ENCODE measurements at places on chromosomes 2 and 18.

DNA sequence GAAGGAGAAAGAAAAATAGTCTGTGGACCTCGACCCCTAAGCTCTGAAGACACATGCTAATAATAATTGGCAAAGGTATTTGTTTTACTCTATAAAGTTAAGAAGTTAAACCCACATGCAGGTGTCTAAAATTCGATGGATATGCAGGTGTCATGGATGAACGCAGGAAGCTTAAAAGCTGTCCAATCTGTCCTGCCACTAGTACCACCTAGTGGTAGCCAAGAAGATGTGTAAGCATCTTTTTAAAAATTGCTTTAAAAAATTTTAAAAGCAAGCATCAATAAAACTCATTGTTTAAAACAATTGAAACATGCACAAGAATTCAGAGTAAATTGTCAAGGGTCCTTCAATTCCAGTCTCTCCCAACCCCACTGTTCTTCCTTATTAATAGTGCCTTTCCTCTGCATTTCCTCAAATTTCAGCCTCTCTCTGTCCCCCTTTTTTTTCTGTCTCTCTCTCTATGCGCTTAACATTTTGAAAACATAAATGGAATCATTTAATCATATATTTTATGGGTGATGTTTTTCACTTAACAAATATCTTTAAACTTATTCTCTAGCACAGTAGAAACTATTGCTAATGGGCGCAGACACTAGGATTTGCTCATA, 30.6 kb upstream of the PPP3R1 start:
- no peak for DNase-seq

GRCh38 chr2:29238497-29238896, 123.3 kb downstream of the CLIP4 start:
- DNase-seq: no peak

DNA sequence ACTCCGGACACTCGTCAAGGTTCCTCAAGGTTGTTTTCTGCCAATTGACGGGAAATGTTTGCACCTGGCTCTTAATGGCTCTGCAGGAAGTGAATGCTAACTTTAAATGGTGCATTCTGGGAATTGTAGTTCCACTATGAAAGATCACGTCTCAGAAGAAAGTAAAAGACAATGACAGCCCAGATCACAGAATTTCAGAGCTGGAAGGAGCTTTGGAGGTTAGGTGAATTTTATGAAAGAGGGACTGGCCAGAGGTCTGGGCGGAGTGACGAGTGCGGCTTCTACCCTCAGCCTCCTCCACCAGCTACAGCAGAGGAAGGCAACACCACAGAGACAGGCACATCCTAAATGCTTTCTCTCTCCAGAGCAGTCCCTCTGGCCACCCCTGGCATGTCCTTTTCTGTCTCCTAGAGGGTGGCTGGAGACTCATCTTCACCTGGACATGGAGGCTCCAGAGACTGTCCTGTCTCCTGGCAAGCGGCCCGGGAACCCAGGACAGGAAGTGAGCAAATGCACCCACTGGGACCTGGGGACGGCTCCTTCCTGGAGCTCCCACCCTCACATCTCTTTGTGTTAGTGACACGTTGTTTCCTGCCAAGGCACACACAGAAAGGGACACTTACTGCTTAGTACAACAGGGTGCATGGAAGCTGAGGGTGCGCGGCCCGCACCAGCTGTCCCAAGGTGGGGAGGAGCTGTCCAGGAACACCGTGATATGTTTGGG, 19.4 kb downstream of the THAP4 start:
- no peak for DNase-seq

GRCh38 chr2:8847400-8847799, 10.0 kb upstream of the KIDINS220 start:
- no peak for DNase-seq

- DNase-seq: no peak
Observed at GRCh38 chr2:17830053-17831034, 14.1 kb downstream of the MSGN1 start.

All from cortex of kidney (tissue), 1 donor.